ENCODE measurements at places on chromosomes 1 and 21.
A peak's percentile ranks its signal among the peaks of the same experiment; 100 is the strongest.

DNA sequence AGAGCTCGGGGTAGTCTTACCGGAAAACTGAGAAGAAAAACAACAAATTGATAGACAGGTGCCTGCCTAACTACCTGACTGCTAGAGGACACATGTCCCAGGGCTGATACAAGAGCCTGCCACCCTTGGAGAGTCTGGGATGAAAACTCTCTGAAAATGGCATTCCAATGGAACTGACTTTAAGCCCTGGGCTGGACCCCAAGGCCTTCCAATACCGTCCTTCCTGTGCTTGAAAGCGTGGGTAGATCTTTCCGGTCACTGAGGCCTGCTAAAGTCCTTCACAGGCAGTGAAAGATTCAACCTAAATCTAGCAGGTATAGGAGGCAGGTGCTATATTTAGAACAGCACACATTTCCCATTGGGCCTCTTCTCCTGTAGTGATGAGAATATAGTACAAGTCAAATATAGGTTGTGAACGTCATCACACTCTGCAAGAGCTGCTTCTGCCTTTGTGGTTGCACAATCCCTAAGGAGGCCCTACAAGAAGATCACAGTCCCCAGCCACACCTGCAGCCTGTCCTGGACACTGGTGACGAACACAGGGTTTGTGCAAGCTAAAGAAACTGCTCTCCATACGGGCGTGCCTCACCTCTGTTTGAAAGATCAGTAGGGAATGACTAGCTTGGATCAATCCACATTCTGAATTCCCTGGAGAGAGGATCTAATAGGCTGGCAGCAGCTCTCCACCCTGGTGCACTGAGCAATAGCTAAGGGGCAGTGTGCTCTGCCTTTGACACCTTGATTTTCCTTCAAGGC, 876 bp upstream of the CHML start:
- no peak for DNase-seq

DNA sequence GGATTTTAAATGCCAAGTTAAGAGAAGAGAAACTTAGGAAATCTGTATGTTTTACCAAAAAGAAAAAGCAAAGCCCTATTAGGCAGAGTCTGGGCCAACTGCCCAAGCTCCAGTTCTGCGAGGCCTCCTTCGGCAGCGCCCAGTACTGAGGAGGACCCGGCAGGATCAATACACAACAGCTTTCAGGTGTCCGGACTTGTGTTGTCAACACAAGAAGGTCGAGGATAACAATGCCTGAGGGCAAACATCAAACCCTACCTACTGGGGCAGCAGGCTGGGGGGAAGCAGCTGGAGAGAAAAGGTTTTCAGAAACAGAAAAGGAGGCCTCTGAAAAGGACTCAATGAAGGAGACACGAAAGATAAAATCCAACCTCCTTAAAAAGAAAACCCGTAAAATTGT, 98.1 kb upstream of the GJB5 start:
- DNase-seq = no peak

GRCh38 chr1:166383635-166384346, 217.0 kb upstream of the FAM78B start:
- DNase-seq = no peak

- DNase-seq = no peak
Observed at GRCh38 chr1:84877592-84877991, 15.4 kb downstream of the LPAR3 start.

GRCh38 chr1:154614901-154615300, 6.9 kb upstream of the ADAR start:
- DNase-seq = no peak

GRCh38 chr1:19597496-19598309, 46.4 kb upstream of the NBL1 start:
- DNase-seq = no peak

GRCh38 chr1:30907481-30908315, 860 bp downstream of the SDC3 start:
- peak; percentile 56 for DNase-seq

- DNase-seq = no peak
Observed at GRCh38 chr1:115939455-115939854, 36.9 kb upstream of the SLC22A15 start.

- DNase-seq = no peak
Observed at GRCh38 chr21:39523399-39523798, 71.6 kb downstream of the SH3BGR start.

GRCh38 chr1:203169770-203170520, 5.7 kb downstream of the MYBPH start:
- no peak for DNase-seq

GRCh38 chr1:235557495-235557894, 53.2 kb upstream of the B3GALNT2 start:
- DNase-seq = no peak

DNA sequence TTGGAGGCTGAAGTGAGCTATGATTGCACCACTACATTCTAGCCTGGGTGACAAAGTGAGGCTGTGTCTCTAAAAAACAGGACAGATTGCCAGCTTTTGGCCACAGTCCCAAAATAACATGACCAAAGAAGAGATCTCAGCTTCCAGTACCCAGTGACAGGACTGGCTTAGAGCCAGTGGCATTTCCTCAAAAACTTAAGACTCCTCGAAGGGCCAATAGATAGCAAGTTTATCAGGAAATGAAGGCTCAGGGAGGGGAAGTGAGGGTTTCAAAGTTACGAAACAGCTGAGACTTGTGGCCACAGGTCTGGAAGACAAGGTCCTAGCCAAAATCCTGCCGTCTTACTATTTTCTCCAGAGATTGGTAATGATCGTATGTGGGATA, 6.3 kb upstream of the TMEM39B start:
- no peak for DNase-seq

GRCh38 chr21:39388811-39389155, 39.9 kb upstream of the HMGN1 start:
- DNase-seq = no peak
